ENCODE measurements at places on chromosomes 1 and 21. TPM values are rescaled to one million over a fixed set of nuclear protein-coding genes. Genes with fewer than 3 reads are reported as not detected.

DNA sequence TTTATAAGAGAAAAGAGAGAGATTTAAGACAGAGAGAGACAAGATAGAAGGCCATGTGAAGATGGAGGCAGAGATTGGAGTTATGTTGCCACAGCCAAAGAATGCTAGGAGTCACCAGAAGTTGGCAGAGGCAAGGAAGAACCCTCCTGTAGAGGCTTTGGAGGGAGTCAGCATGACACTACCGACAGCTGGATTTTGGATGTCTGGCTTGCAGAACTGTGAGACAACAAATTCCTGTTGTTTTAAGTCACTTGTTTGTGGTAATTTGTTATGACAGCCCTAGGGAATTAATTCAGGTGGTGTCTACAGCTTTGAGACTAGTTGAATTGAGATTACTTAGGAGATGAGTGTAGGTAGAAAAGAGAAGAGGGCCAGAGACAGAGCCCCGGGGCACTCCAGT is 158.5 kb downstream of the DNM3 start:
- no peaks in the 10 kb centered on the region for H3K27me3 ChIP-seq
- no peak overlapping the region for H3K4me3 ChIP-seq
- H3K27ac ChIP-seq: no peak overlapping the region
- DNase-seq: no peak

DNA sequence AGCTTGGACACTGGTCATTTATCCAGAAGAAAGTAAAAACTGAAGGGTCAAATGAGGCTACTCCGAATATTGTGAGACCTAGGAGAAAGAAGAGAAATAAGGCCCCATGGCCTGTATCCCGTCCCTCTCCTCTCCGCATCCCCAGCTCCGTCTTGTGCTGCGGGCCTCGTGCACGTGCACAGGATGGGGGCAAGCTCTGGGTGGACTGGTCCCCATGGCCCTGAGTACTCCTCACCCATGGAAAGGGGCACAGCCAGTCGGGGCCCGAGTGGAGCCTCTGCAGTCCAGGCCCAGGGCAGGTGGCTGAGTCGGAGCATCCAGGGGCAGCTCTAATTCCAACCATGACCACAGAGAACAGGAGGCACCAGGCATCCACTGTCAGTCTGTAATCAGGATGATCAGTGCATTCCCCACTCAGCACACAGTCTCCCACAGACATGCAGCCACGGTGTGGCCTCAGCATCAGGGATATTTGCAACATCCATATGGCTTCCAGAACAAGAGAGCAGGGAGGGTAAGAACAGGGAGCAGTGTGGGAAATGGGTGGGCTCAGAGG is 12.5 kb upstream of the OLIG1 start:
- H3K4me1 ChIP-seq: peaks cover 20% of the 10 kb centered on the region
- no peaks in the 10 kb centered on the region for H3K36me3 ChIP-seq
- H3K27me3 ChIP-seq: no peaks in the 10 kb centered on the region
- H3K4me3 ChIP-seq: no peak overlapping the region
- H3K27ac ChIP-seq: no peak overlapping the region
- DNase-seq: no peak

GRCh38 chr1:34587761-34588160 is 167.1 kb upstream of the GJB5 start:
- DNase-seq: no peak
- H3K27me3 ChIP-seq: no peaks in the 10 kb centered on the region
- no peak overlapping the region for H3K27ac ChIP-seq
- no peak overlapping the region for H3K4me3 ChIP-seq
- H3K4me1 ChIP-seq: no peaks in the 10 kb centered on the region
- H3K36me3 ChIP-seq: no peaks in the 10 kb centered on the region

DNA sequence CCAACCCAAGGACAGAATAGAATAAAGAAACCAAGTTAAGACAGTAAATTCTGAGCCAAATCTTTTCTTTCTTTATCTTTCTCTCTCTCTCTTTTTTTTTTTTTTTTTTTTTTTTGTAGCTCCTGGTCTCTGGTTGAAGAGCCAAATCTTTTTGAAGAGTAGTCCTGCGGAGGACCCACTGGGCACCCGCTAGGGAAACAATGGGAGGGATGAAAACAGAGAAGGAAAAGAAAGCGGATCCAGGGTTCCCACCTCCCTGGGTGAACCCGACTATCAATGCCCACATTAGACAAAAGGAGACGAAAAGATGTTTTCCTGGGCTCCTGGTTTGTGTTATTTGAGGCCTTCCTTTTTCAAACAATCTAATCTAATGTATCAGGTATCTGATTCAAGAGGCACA is 49.8 kb upstream of the FBXO28 start:
- H3K27ac ChIP-seq: no peak overlapping the region
- no peaks in the 10 kb centered on the region for H3K36me3 ChIP-seq
- H3K4me3 ChIP-seq: no peak overlapping the region
- H3K4me1 ChIP-seq: no peaks in the 10 kb centered on the region

Gene C1QB
- 79.7 TPM for total RNA-seq

Gene OR2AK2
- not detected for total RNA-seq
